ENCODE measurements at places on chromosomes 3 and 15.

GRCh38 chr3:12885583-12885930, 44.2 kb upstream of the RPL32 start:
- DNase-seq: no peak

- DNase-seq: no peak
These were observed 154.1 kb upstream of the GPR149 start for GRCh38 chr3:154584041-154584440.

- no peak for DNase-seq
These were observed 4.1 kb downstream of the TF start for GRCh38 chr3:133750259-133750656.

DNA sequence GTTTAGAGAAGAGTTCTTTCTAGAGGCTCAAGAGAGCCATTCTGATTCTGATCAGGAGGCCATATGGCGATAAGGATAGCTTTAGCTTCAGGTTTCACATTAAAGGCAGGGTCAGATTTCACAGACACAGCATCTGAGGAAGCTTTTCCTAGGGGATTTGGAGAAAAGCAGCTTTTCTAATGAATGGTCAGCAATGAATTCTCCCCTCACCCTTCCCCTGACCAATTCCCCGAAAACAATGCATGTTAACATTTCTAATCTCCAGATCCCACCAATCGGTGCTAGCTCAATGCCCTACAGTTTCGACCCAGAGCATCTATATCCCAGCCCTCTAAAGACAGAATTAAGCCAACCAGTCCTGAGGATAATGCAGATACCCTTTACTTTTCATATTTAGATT, 9.8 kb downstream of the AGBL1 start:
- no peak for DNase-seq

DNA sequence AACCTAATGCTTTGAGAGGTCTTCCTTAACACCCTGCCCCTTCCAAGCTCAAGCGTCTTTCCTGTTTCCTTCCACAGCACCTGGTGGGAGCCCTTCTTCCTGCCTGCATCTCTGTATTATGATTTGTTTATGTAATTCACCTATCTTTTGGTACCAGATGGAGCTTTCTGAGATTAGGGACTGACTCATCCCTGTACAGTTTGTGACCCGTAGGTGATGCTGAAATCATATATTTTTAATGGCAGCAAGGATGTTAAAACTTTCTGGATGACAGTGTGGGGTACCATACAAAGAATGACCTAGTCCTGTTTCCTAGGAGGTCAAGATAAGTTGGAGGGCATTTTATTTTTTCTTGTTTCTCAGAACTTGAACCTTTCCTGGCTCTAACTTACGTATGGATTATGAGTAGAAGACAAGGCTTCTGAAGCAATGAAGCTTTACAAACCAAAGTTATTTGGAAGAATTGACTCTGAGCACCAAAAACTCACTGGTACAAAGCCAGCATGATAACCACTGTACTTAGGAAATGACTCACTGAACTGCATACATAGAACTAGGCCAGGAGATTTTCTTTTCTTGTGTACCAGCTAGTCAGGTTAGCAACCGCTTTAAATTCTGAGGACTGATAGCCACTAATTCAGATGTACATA, 46.6 kb downstream of the HHLA2 start:
- no peak for DNase-seq

GRCh38 chr3:157837336-157837735, 268.9 kb downstream of the SHOX2 start:
- DNase-seq: no peak

- DNase-seq: no peak
These were observed 15.4 kb downstream of the BCL2L10 start for GRCh38 chr15:52097180-52097579.

- no peak for DNase-seq
These were observed 64.4 kb downstream of the LRRC28 start for GRCh38 chr15:99315636-99316035.

GRCh38 chr3:9512456-9513045, 41.1 kb downstream of the LHFPL4 start:
- DNase-seq: no peak

DNA sequence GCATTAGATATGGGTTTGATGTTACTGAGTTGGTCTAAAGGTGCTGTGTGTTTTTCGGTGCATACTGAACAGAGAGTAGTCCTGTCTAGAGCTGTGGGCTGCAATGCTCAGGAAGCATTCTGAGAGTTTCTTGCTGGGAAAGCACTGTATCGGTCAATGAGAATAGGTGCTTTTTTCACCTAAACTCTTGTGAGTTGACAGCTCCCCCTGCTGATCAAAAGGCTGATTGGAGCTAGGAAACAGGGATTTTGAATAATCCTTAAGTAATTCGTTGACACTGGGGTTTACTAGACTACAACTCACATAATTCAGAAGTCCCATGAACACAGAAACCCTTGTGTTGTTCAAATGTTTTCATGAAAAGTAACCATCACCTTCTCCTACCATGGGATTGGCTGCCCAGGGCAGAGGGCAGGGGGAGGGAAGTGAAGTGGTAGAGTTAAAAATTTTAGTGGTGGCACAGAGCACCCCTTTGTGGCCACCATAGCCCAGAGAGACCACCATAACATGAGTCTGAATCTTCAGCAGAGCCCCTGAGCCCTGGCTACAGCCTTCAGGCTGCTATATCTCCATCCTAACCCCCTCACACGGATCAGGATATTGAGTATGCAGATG, 13.0 kb upstream of the MANF start:
- DNase-seq: peak; percentile 65

GRCh38 chr3:10949197-10949596, 43.4 kb upstream of the SLC6A1 start:
- no peak for DNase-seq

- DNase-seq: no peak
These were observed 46.6 kb downstream of the ANP32A start for GRCh38 chr15:68774120-68774519.

GRCh38 chr15:33834892-33835743, 133.2 kb upstream of the CHRM5 start:
- no peak for DNase-seq

DNA sequence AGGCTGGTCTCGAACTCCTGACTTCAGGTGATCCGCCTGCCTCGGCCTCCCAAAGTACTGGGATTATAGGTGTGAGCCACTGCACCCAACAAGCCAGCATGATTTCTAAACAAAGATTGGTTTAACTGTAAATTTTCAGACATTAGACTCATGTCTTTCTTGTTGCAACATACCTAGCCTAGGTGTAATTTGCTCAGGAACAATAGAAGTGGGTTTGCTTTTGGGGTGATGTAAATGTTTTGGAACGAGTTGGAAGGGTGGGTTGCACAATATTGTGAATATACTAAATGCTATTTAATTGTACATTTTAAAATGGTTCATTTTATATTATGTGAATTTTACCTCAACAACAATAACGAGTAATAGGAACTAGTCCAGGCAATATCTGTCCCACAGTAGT, 7.1 kb downstream of the CCR4 start:
- DNase-seq: no peak

- DNase-seq: peak; percentile 79
These were observed 45.5 kb downstream of the FILIP1L start for GRCh38 chr3:100068826-100069225.

DNA sequence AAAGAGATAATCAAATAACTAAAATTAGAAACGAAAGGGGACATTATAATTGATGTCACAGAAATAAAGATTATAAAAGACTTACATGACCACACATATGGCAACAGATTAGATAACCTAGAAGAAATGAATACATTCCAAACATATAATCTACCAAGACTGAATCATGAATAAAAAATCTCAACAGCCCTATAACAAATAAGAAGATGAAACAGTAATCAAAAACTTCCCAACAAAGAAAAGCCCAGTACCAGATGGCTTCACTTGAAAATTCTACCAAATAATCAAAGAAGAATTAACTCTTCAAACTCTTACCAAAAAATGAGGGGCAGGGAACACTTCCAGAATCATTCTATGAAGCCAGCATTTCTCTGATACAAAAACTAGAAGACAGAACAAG, 11.8 kb downstream of the TOP2B start:
- DNase-seq: no peak

- no peak for DNase-seq
These were observed 339.1 kb upstream of the POU1F1 start for GRCh38 chr3:87615506-87615905.

DNA sequence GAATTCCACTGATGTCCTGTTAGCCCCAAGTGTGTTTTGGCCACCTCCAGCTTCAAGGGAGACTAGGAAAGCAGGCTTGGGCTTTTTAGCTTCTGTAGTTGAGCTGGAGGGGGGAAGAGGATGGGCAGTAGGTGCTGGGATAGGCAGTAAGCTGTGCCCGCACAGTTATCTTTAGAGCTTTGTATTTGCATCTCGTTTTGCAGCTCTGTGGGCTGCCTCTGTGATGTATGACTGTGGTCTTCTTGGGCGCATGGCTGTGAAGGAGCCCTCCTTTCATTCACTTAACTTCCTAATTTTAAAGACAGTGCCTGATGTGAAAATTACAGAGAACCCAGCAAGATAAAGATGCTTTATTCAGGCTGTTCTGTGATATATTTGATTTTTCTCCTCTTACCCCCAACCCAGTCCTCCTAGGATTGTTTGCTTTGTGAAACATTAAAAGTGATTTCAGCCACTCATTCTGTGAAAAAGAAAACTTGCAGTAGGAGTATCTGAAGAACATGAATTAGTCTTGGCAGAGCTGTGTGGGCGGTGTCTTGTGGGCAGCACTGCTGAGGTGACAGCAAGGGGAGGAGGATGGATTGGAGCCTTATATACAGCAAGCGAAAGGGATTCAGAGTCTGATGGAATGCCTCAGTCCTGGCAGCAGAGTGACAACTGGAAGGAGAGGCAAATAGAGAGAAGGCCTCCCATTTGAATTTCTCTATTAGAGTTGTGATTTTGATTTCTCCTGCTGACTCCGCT, 74.3 kb downstream of the LARS2 start:
- DNase-seq: peak; percentile 55

- no peak for DNase-seq
These were observed 193.5 kb downstream of the C3orf38 start for GRCh38 chr3:88343264-88343663.

DNA sequence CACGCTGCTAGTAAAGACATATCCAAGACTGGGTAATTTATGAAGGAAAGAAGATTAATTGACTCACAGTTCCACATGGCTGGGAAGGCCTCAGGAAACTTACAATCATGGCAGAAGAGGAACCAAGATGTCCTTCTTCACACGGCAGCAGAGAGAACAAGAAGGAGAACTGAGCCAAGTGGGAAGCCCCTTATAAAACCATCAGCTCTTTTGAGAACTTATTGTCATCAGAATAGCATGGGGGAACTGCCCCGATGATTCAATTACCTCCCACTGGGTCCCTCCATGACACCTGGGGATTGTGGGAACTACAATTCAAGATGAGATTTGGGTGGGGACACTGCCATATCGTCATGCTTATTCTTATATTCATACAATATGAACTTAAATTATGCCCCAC, 49.0 kb downstream of the DUT start:
- DNase-seq: no peak

- no peak for DNase-seq
These were observed 666.7 kb upstream of the CADM2 start for GRCh38 chr3:84292128-84292527.

GRCh38 chr3:183291497-183292031, 38.5 kb downstream of the B3GNT5 start:
- no peak for DNase-seq

DNA sequence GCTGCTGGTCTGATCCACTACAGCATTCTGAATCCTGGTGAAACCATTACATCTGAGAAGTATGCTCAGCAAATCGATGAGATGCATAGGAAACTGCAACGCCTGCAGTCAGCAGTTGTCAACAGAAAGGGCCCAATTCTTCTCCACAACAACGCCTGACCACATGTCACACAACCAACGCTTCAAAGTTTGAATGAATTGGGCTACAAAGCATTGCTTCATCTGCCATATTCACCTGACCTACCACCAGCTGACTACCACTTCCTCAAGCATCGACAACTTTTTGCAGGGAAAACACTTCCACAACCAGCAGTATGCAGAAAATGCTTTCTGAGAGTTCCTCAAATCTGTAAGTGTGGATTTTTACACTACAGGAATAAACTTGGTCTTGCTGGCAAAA, 54.7 kb upstream of the C2CD4B start:
- no peak for DNase-seq

DNA sequence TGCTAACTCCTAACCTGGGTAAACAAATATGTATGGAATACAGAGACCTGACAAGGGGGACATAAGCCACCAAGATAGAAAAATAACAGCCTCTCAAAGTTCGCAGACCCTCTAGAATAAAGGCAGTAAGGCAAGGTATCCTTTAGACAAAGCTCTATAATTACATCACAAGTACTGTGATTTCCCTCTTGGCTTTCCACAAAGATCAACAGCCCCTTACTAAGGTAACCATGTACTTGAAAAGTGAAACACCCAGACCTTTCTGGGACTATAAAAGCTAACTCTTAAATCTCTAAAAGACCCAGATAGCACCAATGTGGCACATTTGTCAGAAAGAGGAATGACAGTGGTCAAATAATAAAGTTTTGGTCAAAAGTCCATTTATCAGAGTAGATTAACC, 51.9 kb downstream of the TBL1XR1 start:
- DNase-seq: no peak

GRCh38 chr3:171653701-171654100, 156.6 kb downstream of the PLD1 start:
- no peak for DNase-seq

DNA sequence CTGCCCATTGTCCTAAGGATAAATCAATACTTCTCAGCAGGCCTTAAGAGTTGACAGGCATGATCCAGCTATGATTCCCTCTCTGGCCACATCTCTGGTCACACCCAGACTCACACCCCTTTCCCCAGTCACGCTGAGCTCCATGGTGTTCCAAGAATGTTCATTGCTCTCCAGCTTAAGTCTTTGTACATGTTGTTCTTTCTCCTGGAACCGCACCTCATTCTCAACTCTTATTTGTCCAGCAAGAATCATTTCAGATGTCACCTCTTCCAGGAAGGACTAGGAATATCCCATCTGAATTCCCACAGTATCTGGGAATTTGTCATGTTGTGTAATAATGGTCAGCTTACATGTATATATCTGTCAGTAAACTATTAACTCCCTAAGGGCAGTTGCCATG, 118.3 kb upstream of the GALNT15 start:
- DNase-seq: no peak

GRCh38 chr3:27391796-27392195, 22.6 kb upstream of the NEK10 start:
- DNase-seq: no peak

GRCh38 chr3:196238612-196239560, 22.6 kb downstream of the SLC51A start:
- DNase-seq: no peak

DNA sequence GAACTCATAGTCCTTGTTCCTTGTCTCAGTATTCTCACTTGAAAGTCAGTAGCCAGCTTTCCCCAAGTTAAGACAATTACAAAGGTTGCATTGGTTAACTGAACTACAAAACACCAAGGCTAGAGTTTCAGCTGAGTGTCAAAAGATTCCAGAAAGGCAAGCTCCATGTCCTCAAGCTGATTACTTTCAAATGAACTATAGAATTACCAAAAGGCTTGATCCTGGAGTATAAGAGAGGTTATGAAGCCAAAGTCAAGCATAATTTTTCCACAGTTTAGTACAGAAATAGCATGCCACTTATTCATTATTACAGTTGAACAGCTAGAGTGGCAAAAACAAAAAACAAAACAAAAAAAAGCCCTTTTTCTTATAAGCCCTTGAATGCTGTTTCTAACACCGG, 51.9 kb downstream of the ZBTB20 start:
- no peak for DNase-seq

- no peak for DNase-seq
These were observed 140.2 kb downstream of the CACNA2D3 start for GRCh38 chr3:54262541-54262940.

- no peak for DNase-seq
These were observed 31.4 kb downstream of the GTF2E1 start for GRCh38 chr3:120773932-120774331.

GRCh38 chr15:74307827-74308811, 59.3 kb downstream of the CYP11A1 start:
- peak; percentile 23 for DNase-seq

All from stimulated activated CD4-positive, alpha-beta T cell treated with anti-CD3 and anti-CD28 coated beads, Interleukin-4, amount 100 ng/mL, for 24 hours (primary cell).